ENCODE measurements at places on chromosomes 12 and 14. TPM values are rescaled to one million over a fixed set of nuclear protein-coding genes. Genes with fewer than 3 reads are reported as not detected.

Gene SMOC1
- 9.2 TPM for polyA plus RNA-seq

Gene FAM181A
- not detected for polyA plus RNA-seq

Gene GARIN6
- polyA plus RNA-seq = not detected

Gene CHGA
- not detected for polyA plus RNA-seq

Gene TCL1B
- polyA plus RNA-seq = not detected

Gene TSPAN19
- polyA plus RNA-seq = not detected

Gene ASB2
- polyA plus RNA-seq = 37.9 TPM

Gene SLC25A21
- polyA plus RNA-seq = 1.0 TPM

Gene KLRB1
- polyA plus RNA-seq = 0.71 TPM

Gene OR6C6
- not detected for polyA plus RNA-seq

Gene GPR162
- polyA plus RNA-seq = 18.0 TPM

Gene NANOG
- polyA plus RNA-seq = 0.48 TPM

Gene LHX5
- not detected for polyA plus RNA-seq

- DNase-seq = no peak
Measured at GRCh38 chr14:68956724-68957123, 22.4 kb downstream of the ACTN1 start.

DNA sequence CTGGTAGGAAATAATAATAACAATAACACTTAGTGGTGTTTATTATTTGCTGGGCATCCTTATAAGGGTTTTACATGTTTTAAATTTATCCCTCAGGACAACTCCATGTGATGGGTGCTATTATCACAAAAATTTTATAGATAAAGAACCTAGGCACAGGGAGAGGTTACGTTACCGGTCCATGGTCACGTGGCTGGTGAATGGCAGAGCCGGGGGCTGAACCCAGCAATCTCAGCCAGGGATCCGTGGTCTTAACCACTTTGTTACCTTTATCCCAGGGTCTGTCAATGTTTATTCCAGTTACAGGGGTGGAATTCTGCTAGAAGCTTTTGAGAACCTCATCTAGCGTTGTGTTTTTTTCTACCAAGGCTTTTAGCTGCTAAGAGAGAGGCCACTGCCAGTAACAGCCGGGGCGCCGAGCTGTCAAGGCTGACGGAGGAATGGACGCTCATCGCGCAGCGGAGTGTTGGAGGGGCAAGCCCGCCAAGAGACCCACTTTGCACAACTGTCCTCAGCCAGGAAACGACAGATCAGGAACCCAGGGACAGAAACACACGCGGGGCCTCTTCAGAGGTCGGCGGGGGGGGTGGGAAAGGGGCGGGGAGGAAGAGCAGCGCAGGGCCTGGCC is 418 bp downstream of the AMN1 start:
- no peak for DNase-seq

GRCh38 chr12:89306827-89307473 is 45.4 kb downstream of the DUSP6 start:
- no peak for DNase-seq

DNA sequence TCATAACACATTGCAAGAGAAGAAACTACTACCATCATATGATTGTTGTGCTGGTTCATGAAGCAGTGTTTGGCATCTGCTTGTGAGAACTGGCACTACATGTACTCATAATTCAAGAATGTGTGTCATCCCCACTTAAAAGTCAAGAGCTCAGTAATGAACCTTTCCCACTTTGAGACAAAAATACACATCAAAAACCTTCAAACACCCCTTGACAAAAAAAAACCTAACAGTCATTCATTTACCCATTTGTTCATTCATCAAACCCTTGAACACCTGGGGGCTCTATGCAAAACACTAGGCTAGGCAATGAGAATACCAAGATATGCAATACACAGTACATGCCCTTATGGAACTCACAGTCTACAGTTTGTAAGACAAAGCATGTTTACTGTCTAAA is 40.0 kb downstream of the KIF21A start:
- DNase-seq = no peak

- no peak for DNase-seq
Measured at GRCh38 chr14:103848175-103849077, 1.1 kb upstream of the PPP1R13B start.

DNA sequence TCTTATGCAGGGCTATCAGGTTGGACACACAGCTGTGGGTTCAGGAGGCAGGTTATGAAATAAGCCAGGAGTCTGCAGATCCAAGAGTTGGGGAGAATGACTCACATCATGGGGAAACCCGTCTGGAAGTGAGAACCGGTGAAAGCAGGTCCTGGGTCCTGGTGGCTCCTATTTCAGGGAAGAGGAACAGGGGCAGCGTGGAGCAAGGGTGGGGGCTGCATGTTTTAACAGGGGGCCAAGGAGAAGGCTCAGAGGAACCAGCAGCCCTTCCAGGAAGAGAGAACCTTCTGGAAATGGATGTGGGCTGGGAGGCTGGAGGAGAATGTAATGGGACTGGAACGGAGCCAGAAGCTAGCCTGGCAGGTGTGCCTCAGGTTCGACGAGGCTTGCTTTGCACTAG is 7.8 kb upstream of the KRT74 start:
- no peak for DNase-seq

GRCh38 chr14:104924421-104925213 is at the start of gene PLD4:
TSS of gene PLD4 (plus strand) at chr14:104924879. CDS start at chr14:104927141, 2,262 bp downstream.
- DNase-seq = no peak

- DNase-seq = no peak
Measured at GRCh38 chr14:61589691-61590581, 105.4 kb upstream of the HIF1A start.

- DNase-seq = peak; percentile 19
Measured at GRCh38 chr12:62919838-62920237, 15.1 kb downstream of the PPM1H start.

- no peak for DNase-seq
Measured at GRCh38 chr12:6961278-6961694, 9.2 kb downstream of the PHB2 start.

GRCh38 chr12:67237231-67237630 is 31.9 kb upstream of the CAND1 start:
- no peak for DNase-seq

DNA sequence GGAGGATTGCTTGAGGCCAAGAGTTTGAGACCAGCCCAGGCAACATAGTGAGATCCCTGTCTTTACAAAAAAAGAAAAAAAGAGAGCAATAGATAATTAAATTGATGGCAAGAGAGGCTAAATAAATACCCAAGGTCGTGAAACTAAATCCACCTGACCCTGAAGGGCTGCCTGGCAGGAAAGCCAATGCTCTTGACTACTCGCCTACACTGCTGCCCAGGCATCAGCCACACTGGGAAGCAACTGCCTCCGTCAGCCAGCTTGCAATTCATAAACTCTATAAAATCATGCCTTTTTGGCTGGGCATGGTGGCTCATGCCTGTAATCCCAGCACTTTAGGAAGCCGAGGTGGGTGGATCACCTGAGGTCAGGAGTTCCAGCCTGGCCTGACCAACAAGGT is 31.7 kb upstream of the RASSF3 start:
- no peak for DNase-seq

DNA sequence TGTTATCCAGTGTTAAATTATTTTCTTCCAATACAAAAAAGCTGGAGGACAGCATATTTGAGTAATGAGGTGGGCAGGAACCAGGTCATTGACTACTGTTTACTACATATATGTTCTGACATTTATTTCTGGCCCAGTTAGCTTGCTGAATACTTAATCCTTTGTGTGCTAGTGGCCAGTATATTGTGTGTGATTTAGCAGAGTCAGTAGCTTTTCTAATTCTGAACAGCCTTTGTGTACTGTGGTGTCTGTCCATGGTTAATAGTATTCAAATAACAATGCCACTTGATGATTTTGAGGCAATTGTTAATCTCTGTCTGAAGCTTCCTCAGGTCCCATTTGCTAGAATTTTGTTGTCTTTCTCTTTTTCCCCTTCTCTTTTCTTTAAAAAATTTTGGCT is 286.5 kb upstream of the E2F7 start:
- DNase-seq = no peak

DNA sequence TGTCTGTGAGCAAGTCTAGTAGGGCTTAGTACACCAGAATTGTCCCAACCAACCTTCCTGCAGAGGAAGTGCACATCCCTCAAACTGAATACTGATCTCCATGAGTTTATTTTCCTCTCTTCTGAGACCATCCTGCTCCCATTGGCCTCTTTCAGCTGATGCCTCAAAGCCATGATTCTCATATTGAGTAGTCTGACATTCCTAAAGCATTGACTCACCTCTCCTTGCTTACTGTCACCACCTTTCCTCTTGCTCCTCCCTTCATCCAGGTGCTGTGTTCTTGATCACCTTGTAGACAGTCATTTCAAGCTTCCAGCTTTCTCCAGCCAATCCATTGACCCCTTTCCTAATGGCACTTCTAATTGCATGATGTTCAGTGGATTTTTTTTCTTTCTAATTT is 583.7 kb upstream of the USP15 start:
- DNase-seq = no peak

GRCh38 chr12:64890873-64891468 is 66.5 kb downstream of the TBC1D30 start:
- peak; percentile 72 for DNase-seq

GRCh38 chr12:41531147-41531829 is 343.2 kb downstream of the PDZRN4 start:
- peak; percentile 71 for DNase-seq

DNA sequence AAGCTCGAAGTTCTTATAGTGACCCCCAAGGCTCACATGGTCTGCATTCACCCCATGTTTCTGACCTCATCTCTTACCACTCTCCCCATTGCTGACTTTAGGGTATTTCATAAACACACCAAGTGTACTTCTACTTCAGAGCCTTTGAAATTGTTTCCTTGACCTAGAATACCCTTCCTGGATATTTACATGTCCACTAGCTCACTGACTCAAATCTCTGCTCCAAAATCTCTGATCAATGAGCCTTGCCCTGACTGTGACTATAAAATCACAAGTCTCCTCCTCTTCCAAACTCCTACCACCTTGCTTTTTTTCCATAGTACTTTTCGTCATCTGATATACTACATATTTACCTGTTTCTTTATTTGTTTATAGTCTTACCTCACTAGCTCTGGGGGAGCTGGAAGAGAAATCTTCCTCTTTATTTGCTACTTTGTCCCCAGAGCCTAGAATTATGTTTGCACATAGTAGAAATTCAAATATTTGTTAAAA is 105.1 kb downstream of the RMST start:
- no peak for DNase-seq

- DNase-seq = no peak
Measured at GRCh38 chr12:109377139-109377685, 29.5 kb downstream of the MYO1H start.

GRCh38 chr14:58626431-58626831 is 11.3 kb upstream of the DACT1 start:
- DNase-seq = no peak

DNA sequence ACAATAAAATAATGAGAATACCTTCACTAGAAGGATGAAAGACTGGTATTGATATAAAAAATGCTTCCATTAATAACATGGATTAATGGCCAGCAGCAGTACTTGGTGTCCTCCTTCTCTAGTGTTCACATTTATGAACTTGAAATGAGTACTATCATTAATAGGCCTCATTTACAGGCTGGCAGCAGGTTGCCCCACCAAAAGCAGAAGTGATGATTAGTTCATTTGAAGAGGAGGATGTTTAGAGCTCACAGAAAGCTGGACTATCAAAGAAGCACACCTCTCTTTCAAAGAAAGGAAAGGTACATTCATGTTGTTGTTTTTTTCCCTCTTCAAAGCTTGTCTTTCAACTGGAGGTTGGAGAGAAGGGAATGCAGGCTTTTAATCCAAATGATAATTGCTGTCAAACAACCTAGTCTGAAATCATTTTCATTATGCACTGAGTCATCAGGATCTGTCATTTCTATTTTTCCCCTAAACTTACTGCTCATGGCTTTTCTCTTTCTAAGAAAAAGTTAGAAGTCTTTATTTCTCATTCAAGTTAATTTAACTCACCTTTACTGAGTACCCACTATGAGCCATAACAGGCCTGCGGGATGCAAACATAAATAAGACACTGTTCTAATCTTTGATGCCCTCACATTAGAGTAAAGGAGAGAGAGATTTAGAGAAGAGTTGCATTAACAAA is 157.9 kb upstream of the GRIP1 start:
- DNase-seq = no peak

DNA sequence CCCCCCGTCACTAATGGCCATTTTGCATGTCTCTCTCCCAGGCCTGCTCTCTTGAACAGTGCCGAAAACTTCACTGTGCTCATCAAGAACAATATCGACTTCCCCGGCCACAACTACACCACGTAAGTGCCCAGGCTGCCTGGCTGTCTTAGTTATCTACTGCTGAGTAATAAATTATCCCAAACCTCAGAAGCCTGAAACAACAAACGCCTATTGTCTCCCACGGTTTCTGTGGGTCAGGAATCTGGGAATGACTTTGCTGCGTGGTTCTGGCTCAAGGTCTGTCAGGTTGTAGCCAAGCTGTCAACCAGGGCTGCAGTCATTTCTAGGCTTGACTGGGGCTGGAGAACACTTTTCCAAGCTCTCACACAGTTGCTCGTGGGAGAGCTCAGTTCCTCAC is 32.6 kb downstream of the P2RX7 start:
- no peak for DNase-seq

- no peak for DNase-seq
Measured at GRCh38 chr12:9143929-9144729, 28.4 kb upstream of the A2M start.

DNA sequence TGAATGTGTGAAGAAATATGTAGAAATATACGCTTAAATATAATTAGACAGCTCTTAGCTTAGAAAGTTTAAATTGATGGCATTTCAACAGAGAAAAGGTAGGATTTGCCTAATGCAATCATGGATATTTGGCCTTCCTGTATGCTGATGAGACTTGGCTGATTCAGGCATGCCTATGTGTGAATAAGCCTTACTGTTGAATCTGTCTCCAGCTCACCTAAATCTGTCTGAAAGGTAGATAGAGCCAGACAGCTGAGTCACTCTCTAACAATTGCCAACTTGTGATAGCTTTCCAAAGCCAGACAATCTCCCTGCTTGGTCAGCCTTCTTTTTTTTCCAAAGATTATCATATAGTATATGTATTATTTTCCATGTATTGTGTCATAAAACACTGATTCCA is 92.8 kb upstream of the FLRT2 start:
- no peak for DNase-seq

DNA sequence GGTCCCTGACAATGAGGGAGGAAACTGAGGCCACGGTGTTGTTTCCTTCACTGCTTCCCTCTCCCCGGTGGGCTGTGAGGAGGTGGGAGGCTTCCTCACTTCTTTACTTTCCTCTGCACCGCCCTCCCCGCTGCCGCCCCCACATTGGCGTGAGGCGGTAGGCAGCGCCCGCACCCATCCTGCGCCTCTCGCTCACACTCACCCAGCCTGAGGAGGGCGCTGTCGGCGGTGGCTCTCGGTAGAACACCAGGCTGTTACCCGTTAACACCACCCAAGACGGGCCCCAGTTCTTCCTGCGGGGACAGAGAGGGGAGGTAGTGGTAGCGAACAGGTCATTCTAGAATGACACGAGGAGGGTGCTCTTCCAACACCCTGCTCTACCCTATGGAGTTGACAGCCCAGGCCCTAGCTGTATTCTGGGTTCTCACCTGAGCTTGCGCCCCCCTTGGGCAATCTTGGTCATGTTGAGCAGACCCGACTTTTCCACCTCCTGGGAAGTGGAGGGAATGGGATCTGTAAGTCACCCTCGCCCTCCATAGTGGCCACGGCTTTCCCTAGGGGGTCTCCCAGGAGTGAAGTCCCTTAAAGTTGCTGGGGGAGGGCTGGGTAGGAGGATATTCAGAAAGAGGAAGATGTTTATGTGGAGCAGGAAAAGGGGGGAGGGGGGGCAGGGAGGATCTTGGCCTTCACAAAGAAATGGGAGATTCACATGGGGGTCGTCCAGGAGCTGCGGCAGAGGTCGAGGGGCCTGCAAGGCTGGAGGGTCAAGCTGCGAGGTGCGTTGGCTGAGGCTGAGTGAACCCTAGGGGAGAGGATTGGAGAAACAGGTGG is 3.3 kb downstream of the ARHGAP9 start:
- DNase-seq = no peak
